ENCODE measurements at places on chromosomes 13 and 19. TPM values are rescaled to one million over a fixed set of nuclear protein-coding genes. Genes with fewer than 3 reads are reported as not detected.

ZNF726 gene
- 2.8 TPM for total RNA-seq

PRODH2 gene
- not detected for total RNA-seq

SOX21 gene
- total RNA-seq, result not detected

ERICH6B gene
- total RNA-seq, result not detected

THSD8 gene
- not detected for total RNA-seq

ZNF497 gene
- total RNA-seq, result 1.5 TPM

LRFN3 gene
- total RNA-seq, result 5.9 TPM

MATK gene
- 0.65 TPM for total RNA-seq

CACNA1A gene
- 9.1 TPM for total RNA-seq

GARIN5A gene
- total RNA-seq, result not detected

SLC46A3 gene
- 4.9 TPM for total RNA-seq

CEACAM3 gene
- total RNA-seq, result not detected

GIPR gene
- total RNA-seq, result 1.3 TPM

ADGRE3 gene
- total RNA-seq, result not detected

SPIB gene
- total RNA-seq, result not detected

ZNF540 gene
- total RNA-seq, result 1.2 TPM

ZNF8 gene
- 6.5 TPM for total RNA-seq

DPF1 gene
- total RNA-seq, result 1.4 TPM

ADAT3 gene
- total RNA-seq, result 2.7 TPM

ZNF181 gene
- total RNA-seq, result 19.5 TPM

ELF1 gene
- 68.4 TPM for total RNA-seq
